ENCODE measurements at places on chromosomes 12 and 14. TPM values are rescaled to one million over a fixed set of nuclear protein-coding genes. Genes with fewer than 3 reads are reported as not detected.
A peak's percentile ranks its signal among the peaks of the same experiment; 100 is the strongest.

GRCh38 chr14:88835661-88836060, 11.2 kb downstream of the TTC8 start:
- H3K4me1 ChIP-seq, result peaks cover 22% of the 10 kb centered on the region
- H3K27ac ChIP-seq, result no peak overlapping the region
- no peak overlapping the region for H3K4me3 ChIP-seq

- no peak overlapping the region for H3K4me3 ChIP-seq
- peak overlapping the region; percentile 6 for H3K27ac ChIP-seq
- no peaks in the 10 kb centered on the region for H3K27me3 ChIP-seq
- H3K36me3 ChIP-seq, result peaks cover 17% of the 10 kb centered on the region
Observed at GRCh38 chr14:75120541-75121291, 6.1 kb downstream of the NEK9 start.

DNA sequence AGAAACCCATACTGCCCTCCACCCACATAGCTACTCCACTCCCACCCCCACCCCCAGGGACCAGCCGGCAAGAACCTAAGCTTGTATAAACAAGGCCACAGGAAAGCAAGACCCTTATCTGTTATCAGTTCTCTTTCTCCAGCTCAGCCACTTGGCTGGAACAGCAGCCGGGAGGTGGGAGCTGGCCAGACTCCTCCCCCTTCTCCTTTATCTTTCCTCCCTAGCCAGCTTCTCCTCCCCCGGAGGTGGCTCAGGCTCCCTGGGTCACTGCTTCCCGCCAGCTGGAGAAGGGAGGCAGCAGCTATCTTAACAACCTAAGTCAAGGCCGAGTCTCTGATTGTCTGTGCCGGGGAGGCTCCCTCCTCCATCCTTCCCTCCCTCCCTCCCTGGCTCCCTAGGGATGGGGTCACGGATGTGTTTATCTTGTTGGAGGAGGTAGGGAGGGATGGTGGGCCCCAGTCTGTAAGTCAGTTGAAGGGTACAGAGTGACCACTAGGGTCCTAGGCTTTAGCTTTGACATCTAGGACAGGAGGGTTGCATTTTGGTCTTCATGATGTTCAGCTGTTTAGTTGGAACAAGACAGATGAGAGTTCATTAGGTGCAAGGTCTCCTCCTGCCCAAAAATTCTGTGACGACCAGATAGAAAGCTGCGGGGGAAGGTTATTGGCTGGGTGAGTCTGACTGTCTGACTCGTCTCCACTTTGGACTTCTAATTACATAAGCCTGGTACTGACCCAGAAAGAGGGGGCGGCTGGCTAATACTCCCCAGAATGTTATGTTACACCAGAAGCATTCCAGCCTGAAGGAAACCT, 29.7 kb downstream of the ZFP36L1 start:
- peak; percentile 90 for DNase-seq
- peak overlapping the region; percentile 91 for H3K27ac ChIP-seq
- H3K4me1 ChIP-seq, result peaks cover 29% of the 10 kb centered on the region
- H3K4me3 ChIP-seq, result no peak overlapping the region
- H3K27me3 ChIP-seq, result no peaks in the 10 kb centered on the region
- no peaks in the 10 kb centered on the region for H3K36me3 ChIP-seq

DNA sequence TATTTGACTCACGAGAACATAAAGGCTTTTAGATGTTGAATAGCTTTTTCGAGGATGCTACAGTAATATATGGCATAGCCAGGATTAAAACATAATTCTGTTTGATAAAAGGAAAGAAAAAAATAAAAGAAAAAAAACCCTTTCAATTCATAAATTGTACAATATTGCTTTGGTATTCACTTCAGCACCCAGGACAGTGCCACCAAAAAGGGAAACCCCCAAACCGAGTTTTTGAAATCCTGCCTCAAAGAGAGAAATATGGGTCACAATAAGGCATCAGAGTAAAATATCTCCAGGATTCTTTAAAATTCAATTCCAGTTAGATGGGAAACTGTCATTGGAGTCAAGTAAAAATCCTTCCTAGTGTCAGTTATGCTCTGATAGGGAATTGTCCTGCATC, 551.2 kb upstream of the SEL1L start:
- H3K4me1 ChIP-seq, result no peaks in the 10 kb centered on the region
- no peak overlapping the region for H3K27ac ChIP-seq
- H3K27me3 ChIP-seq, result no peaks in the 10 kb centered on the region
- no peak overlapping the region for H3K4me3 ChIP-seq

- peaks cover 29% of the 10 kb centered on the region for H3K4me1 ChIP-seq
- no peak for DNase-seq
- no peak overlapping the region for H3K27ac ChIP-seq
- H3K4me3 ChIP-seq, result no peak overlapping the region
- no peaks in the 10 kb centered on the region for H3K27me3 ChIP-seq
- no peaks in the 10 kb centered on the region for H3K36me3 ChIP-seq
Observed at GRCh38 chr14:91376547-91377477, 40.8 kb downstream of the CCDC88C start.

DNA sequence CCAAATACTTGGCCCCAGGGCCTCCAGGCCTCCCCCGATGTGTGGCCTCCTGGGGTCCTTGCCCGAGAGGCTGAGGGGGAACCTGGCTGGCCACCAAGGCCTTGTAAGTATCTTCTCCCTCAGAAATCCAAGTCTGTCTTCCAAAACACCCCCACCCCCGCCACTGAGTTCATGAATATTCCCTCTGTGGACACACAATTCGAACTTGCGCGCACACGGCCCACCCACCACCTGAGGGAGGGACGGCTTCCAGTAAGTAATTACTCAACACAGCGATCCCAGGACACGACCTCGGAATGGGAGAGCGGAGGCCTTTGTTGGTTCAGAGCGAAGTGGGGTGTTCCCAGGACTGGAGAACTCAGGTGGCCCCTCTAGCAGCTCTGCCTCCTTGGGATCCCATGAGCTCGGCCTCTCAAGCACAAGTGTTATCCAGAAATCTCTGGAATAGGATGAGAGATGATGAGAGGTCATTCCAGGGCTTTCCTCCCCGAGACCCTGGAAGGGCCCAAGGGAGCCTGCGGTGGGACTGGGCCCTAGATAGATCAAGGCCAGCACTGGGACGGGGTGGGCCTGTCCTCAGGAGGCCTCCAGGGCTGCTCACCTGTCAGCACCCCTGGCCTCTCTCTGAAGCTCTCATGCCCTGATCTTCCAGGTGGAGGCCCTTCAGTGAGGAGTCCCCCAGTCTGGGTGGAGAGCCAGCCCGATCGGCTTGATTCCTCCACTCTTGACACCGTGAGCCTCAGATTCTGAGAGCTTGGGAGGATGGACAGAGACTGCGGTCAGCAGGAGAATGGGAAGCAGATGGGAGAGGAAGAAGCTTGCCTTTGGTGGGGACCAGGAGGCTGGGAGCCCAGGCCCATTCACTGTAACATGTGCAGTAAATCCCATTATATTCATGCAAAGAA, 219.0 kb upstream of the RTL1 start:
- H3K27ac ChIP-seq, result no peak overlapping the region
- H3K27me3 ChIP-seq, result no peaks in the 10 kb centered on the region
- H3K36me3 ChIP-seq, result no peaks in the 10 kb centered on the region
- no peak for DNase-seq

DNA sequence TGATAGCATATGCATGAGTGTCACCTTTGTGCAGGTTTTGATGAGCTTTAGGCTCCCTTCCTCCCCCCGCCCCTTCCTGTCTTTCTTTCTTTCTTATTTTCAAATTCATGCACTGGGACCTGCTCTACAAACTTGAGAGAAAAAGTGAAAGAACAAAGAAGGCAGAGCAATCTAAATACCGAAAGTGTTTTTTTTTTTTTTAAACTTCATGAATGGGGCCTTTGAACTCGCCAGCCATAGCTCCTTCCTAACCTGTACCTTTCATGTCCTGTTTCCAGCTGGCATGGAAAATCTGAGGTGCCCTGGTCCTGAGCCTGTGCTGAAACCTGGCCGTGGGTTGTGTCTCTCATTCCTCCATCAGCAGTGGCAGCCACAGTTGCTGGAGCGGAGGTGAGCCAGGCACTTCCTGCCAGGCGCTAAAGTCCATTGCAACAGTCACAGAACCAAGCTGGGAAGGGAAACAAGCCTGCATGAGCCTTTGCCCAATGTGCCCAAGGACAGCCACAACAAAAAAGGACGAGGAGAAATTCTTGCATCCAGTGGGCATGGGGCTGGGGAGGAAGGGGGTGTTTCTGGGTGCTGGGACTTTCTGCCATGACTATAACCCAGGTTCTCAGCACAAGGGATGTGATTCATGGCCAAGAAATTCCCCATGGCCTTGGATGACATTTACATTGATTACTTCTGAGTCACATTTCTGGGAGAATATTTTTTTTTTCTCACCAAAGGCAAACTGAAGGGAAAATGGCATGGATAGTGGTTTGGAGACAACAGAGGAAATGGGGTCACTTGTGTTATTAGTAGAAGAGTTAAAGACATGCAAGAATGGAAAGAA, 102.7 kb downstream of the TMEM30B start:
- DNase-seq, result no peak
- H3K27ac ChIP-seq, result no peak overlapping the region
- H3K4me1 ChIP-seq, result no peaks in the 10 kb centered on the region
- no peaks in the 10 kb centered on the region for H3K36me3 ChIP-seq

CLEC2A gene
- total RNA-seq, result not detected

PKP2 gene
- 474 TPM for total RNA-seq

HCAR2 gene
- not detected for total RNA-seq

SCNN1A gene
- total RNA-seq, result not detected

ATP5F1B gene
- total RNA-seq, result 1,755 TPM

ACOT6 gene
- not detected for total RNA-seq

KRT73 gene
- not detected for total RNA-seq
